ENCODE measurements at places on chromosomes 4 and X.

GRCh38 chr4:133151341-133151690, 2.2 kb downstream of the PCDH10 start:
- DNase-seq: no peak

DNA sequence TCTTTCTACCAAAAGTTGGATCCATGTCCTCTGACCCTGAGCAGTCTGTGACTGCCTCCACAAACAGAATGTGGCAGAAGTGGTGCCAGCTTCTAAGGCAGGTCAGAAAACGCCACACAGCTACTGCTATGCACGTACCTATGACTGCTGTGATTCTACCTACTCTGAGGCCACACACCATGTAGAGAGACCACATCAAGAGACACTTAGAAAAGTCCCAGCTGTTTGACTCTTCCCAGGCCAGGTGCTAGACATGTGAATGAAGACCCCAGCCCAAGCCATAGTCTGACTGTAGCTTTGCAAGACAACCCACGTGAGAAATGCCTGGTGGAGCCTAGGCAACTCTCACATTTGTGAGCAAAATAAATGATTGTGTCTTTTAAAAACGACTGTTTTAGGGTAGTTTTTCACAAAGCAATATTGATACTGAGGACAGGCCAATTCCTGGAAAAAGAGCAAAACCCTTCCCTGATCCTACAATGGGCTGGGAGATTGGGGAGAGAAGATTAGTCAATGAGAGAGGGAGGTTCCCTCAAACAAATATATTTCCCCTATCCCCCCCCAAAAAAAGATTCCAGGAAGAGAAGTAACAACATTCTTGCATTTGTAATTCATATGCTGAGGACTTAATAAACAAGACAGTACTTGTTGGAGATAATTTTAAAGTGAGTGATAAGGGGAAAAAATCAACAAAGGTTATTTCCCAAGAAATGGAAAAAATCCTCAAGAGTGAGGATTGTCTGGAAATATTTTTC, 33.3 kb downstream of the FRYL start:
- no peak for DNase-seq

DNA sequence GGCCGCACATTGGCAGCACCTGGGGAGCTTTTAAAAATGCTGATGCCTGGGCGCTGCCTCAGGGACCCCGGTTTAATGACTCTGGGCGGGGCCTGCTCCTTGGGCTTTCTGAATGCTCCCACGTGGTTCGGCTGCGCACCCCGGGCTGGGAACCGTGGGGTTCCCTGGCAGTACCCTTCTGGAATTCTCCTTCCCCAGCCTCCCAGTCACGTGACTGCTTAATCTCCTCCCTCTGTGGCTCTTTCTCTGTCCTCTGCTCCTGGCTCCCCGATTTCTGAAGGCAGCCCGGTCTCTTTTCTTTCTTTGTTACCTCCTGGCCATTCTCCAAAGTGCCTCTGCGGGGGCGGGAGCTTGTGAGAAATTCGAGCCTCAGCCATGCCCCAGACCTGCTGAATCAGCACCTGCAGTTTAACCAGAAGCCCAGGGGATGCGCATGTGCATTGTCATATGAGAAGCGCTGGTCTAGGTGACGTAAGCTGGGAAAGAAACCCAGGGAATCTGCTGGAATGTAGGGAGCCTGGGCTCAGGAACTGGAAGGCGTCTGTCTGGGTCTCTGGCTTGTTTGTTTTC, 16.6 kb downstream of the CLCN4 start:
- no peak for DNase-seq

GRCh38 chr4:98332017-98332416, 70.8 kb downstream of the RAP1GDS1 start:
- no peak for DNase-seq

DNA sequence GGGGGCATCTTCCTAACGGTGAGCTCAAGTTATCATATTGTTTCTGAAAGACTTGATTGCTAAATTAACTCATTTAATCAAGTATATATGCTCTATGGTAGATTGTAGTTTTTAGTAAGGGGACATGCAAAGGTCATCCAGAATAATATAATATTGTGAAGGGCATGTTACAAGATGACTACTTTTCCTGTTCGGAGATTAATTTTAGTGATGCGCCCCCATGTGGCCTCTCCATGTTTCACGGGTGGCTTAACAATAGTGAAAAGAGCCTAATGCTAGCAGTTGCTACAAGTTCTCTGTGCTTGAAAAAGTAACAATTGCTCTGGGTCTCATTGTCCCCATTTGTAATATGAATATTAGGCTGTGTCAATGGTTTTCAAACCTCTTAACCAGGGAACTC, 12.2 kb downstream of the SMPX start:
- no peak for DNase-seq

DNA sequence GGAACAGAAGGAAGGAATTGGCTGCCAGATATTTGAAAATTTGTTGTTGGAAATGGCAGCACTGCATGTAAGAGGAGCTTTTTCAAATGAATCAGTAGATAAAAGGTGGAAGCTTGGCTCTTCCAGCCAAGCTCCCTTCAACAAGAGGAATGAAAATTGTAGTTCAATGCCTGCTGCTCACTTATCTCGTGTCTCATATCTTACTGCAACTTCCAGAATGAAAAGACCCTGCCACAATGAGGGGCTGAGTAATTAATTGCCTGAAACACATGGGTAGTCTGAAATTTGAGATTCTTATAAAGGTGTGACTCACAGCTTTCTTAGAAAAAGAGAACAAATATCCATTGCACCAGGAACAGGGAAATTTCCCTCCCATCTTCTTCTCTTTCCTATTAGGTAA, 53.0 kb downstream of the HAND2 start:
- no peak for DNase-seq

DNA sequence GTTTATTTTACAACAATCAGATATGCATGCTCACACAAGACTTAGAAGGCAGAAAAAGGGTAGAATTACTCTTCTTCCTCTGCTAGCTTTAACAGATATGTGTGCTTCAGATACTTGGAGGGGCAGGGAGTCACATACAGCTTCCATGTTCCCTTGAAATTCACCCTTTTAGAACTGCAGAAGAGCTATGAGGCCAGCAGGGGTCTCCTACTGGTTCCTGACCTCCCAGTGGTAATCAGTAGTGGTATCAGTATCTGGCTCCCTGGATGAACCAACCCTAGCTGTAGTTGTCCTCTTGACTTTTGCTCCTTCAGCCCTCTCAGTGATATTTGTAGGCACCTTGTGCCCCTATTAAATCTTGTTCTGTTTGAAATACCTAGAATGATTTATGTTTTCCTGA, 81.5 kb downstream of the RCHY1 start:
- DNase-seq: no peak

DNA sequence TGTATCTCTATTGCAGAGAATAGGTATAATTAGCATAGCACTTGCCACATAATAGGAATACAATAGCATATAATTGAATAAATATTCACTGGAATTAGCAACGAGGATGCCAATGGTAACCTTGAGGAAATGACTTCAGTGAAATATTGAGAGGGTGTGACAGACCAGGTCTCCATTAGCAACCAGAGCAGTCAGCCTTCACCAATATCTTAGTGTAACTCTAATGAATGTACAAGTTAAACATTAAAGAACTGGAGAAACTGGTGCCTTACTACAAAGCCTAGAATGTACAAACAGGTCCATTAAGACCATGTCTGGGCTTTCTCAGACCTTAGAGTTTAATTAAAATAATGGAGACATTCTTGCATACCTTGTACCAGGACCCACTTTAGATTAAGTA, 143.0 kb downstream of the MAGEB17 start:
- DNase-seq: no peak

- no peak for DNase-seq
Measured at GRCh38 chr4:159416996-159417395, 314.1 kb downstream of the RAPGEF2 start.

DNA sequence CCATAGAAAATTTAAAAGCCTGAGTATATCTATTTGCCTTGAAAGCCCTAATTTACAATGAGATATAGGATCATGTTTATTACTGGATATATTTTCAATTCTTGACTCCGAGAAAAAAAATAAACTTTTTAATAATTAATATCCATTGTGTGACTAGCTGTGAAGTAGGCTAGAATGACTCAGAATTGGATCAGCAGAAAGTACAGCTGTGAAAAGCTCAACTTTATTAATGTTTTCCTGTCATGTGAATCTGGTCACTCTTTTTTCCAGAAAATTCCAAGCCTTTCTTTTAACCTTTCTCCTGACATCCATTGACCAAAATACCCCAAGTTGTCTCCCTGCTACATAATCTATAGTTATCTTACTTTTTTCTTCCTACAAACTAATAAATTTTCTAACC, 171.8 kb upstream of the PACRGL start:
- no peak for DNase-seq

DNA sequence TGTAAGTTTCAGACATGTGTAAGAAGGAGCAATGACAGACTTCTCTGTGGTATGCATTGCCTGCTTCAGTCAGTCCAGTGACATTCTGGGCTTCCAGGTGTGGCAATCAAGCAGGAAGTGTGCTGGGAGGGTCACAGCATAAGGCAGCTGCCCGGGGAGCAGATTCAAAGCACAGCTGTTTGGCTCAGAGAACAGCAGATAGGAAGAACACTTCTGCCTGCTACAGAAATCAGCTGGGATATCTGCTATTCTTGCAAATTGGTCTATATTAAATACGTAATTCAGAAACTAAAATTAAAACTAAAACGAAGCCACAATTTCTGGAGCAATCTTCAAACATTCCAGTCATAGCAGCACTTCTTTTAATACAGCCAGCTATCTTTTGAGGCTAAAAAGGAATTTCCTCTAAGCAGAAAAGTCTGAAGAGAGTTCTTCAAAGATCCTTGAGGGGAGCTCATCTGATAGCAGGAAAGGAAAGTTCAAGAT, 47.5 kb upstream of the GALNT7 start:
- DNase-seq: no peak

DNA sequence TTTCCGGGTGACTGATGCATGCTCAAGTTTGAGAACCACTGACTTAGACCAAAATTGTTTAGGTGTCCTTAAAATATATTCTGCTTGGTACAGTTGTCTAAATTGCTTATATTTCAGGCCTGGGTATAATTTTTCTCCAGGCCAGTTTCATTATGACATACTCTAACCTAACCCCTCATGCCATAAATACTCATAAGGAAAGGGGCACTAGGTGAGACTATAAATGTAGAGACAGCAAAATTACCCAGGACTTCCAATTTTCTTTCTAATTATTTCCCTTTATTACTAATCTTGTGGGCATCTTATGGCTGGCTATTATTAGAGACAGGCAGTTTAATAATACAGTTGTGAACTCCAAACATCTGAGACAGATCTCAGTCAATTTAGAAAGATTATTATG, 150.2 kb downstream of the RRAGB start:
- DNase-seq: no peak

DNA sequence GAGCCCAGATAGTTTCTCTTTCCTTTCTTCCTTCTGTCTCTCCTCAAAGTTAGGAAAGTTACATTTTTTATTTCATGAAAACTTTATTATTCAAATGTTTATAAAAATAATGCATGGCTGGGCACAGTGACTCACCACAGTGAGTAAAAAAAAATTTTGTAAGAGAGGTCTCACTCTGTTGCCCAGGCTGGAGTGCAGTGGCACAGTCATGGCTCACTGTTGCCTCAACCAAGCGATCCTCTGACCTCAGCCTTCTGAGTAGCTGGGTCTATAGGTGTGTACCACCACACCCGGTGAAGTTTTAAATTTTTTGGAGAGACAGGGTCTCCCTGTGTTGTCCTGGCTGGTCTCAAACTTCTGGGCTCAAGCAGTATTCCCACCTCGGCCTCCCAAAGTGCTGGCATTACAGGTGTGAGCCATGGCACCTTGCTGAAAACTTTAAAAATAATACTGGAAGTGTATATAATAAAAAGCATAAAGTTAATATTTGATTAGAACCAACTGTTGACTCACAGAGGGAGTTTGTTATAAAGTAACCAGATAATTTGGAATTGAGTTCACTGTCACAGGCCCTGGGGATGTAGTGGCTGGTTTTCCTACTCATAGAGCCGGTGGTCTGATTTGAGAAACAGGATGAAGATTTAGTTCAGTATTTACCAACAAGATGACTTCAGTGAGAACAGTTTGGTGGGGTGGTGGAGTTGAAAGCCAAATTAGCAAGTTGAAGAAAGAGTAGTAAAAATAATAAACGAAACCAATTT, 18.0 kb downstream of the CMC4 start:
- DNase-seq: no peak

GRCh38 chr4:73538162-73538561, 56.6 kb downstream of the AFM start:
- no peak for DNase-seq

DNA sequence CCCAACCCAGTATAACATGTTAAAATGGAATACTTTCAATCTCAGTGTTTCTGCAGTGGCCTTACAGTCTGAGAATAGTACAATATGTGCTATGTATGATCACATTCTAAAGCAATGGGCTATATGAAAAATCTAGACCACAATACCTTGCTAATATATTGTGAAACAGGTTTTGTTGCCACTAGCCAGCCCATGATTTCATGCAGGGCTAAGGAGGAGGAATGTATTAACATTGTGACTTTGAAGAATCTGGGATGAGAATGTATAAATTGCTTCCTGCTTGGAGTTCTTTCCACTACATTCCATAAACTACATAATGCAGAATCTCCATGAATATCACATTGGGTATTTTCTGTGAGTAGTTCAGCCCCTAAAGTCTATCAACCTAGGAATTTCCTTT, 935.4 kb upstream of the GRIA3 start:
- no peak for DNase-seq

DNA sequence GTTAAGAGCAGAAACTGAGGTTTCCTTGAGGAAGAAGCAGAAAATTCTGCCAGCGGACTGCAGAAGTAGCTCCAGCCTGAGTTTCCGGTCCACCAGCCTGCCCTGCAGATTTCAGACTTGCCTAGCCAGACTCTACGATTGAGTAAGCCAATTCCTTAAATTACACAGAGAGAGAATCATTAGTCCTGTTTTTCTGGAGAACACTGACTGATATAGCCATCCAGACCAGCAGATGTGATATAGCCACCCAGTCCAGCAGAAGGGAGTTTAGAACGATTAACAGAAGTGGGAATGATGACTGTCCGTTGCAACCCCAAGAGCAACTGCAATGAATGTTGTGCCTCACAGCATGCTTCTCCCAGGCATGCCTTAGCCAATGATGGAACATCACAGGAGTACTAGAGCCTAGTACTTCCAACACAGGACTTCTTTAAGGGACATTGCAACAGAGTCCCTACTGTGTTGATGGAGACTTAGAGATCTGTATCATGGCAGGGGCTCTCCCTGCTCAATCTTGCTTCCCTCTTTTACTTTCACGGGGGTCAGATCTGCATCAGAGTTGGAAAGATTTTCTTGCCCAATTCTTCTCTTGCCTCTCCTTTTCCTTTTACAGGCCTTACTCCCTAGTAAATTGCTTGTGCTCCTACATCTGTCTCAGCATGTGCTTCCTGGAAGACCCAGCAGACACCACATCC, 264.6 kb upstream of the CLNK start:
- DNase-seq: no peak

DNA sequence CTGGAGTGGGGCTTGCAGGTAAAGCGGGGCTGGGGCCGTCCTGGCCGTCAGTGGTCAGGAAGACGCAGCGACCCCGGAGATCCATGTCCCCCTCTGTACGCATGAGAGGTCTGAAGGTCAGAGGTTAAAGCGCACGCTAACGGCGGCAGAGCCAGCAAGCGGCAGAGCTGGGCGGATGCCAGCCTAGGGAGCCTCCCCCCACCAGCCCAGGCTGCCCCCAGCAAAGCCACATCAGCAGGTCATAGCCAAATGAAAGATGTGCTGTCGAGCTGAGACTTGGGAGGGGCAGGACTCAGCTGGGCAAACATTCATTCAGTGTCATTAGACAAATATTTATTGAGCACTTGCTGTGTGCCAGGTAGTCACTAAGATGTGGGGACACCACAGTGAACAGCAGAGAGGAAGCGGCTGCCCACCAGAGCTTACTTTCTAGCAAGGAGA, 593 bp upstream of the JAKMIP1 start:
- DNase-seq: no peak

Data from stimulated activated CD4-positive, alpha-beta T cell treated with anti-CD3 and anti-CD28 coated beads, Interleukin-1b, Interleukin-23, amount 100 ng/mL, for 1 hour (primary cell).